ENCODE measurements at places on chromosomes 7 and 10.

GRCh38 chr7:23072048-23072447 lies 33.5 kb upstream of the KLHL7 start:
- no peak for DNase-seq
- H3K4me1 ChIP-seq: no peaks in the 10 kb centered on the region
- H3K27me3 ChIP-seq: peaks cover 9% of the 10 kb centered on the region
- no peaks in the 10 kb centered on the region for H3K36me3 ChIP-seq

DNA sequence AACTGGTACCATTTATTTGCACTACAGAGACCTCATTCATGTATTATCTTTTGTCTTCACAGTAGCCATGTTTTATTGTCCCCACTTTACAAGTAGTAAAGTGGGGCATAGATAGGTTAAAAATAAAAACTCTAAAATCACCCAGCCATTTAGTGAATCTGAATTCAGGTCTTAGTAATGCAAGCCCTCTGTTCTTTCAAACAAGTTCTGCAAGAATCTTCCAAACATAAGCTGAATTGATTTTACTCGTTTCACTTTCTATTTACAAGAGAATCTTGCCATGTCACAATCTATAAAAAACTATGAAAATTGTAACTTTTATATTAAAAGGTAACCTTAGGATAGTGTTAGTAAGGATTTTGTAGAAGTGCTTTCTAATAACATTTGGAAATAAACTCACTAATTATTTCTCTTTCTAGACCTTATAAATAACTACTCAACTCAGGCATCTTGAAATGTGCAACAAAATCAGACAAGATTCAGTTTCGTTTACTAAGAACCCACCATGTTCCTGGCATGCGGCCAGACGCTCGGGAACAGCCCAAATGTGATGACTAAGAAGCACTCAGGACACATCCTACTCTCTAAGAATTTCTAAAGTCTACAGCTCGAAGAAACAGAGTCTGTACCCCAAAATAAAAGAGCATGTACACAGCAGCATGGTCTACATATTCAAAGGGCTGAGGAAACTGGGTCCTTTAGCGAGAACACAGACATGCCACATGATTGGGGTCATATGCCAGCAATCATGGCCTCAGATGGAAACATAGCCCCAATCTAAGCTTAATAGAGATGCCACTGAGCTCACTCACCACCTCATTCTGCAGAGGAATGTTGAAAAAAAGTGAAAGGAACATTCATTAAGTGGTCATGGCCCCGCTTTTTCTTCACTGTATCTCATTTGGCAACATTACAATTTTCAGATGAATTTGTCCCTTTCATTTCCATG lies 167.6 kb downstream of the AMPH start:
- peak; percentile 87 for DNase-seq
- H3K36me3 ChIP-seq: no peaks in the 10 kb centered on the region
- H3K27me3 ChIP-seq: no peaks in the 10 kb centered on the region
- peak overlapping the region; percentile 45 for H3K27ac ChIP-seq

DNA sequence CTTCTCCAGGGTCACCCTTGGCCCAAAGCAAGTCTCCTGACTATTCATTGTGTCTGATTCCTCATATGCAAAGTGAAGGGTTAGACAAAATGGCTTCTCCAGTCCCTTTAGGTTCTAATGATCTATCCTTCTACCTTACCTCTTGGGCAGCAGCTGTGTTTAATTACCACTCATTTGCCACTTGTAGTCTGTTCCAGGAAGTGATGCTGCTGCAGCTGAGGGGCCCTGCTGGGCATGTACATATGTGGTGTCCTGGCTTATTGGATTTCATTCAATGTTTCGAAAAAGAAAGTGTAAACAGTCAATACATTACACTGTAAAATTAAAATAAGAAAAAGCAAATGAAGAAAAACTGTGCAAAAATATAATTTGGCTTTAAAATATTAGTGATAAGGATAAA lies 36.6 kb downstream of the SCIN start:
- H3K36me3 ChIP-seq: no peaks in the 10 kb centered on the region
- H3K27me3 ChIP-seq: peaks cover 9% of the 10 kb centered on the region
- H3K4me3 ChIP-seq: no peak overlapping the region
- DNase-seq: no peak

DNA sequence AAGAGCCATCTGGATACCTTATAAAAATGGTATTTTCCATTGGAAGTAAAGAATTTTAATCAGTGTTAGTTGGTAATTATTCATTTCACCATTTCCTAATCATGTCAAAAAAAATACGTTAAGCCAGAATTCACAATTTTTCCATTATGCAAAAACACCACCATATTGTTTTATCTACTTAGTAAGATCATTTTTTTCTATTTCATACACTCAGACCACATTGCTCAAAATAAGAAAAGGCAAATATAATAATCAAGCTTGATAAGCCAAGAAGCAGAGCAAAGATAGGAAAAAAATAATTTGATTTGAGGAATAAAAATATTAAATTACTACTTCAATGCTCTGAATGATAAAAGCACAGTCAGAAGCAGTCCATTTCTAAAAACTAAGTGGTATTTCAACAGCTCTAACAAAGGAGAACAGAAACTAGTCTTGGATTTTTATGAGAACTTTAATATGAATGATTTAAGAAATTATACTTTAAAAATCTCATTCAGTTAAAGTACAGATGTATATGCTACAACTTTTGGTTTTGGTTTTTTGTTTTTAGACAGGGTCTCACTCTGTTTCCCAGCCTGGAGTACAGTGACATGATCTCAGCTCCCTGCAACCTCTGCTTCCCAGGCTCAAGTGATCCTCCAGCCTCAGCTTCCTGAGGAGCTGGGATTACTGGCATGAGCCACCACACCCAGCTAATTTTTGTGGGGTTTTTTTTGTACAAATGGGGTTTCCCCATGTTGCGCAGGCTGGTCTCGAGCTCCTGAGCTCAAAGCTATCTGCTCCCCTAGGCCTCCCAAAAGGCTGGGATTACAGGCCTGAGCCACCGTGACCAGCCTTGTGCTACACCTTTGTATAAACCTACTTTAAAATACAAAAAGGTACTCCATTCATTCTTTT lies 46.6 kb downstream of the LRRN3 start:
- no peaks in the 10 kb centered on the region for H3K36me3 ChIP-seq
- H3K4me3 ChIP-seq: peak overlapping the region; percentile 71
- DNase-seq: peak; percentile 59
- peaks cover 47% of the 10 kb centered on the region for H3K4me1 ChIP-seq

GRCh38 chr10:119316729-119317097 lies 109.3 kb downstream of the GRK5 start:
- H3K27ac ChIP-seq: peak overlapping the region; percentile 98
- no peak overlapping the region for H3K4me3 ChIP-seq
- H3K4me1 ChIP-seq: peaks cover 72% of the 10 kb centered on the region
- no peak for DNase-seq
- H3K27me3 ChIP-seq: no peaks in the 10 kb centered on the region

DNA sequence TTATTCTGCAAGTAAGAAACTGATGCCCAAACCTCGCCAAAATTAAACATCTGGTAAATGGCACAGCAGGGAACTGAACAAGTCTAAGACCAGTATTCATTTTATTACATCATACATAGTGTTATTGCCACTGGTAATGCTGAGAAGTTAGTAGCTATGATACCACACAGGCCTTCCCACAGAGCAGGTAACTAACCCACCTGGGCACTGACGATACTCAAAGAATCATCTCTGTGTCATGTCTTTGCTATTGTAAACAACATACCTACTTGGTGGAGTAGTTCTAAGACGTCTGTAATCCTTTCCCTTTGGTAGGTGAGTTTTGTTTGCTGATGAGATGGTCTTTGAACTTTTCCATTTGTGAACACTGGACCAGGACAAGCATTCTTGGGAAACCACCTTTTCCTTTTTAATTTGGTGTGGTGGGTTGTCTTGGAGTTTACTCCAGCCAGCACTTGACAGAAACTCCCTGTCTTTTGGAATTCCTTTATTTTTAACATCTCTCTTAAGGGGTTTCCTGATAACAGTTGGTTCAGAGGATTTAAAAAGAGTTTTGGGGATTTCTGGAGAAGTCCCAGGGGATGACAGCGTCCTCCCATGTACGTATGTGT lies 40.9 kb downstream of the PDSS1 start:
- peaks cover 100% of the 10 kb centered on the region for H3K36me3 ChIP-seq
- peak overlapping the region; percentile 94 for H3K27ac ChIP-seq
- H3K4me3 ChIP-seq: no peak overlapping the region
- peaks cover 54% of the 10 kb centered on the region for H3K4me1 ChIP-seq
- DNase-seq: no peak

GRCh38 chr10:131427281-131427680 lies 115.8 kb upstream of the TCERG1L start:
- DNase-seq: no peak
- no peaks in the 10 kb centered on the region for H3K4me1 ChIP-seq
- H3K27ac ChIP-seq: no peak overlapping the region
- H3K27me3 ChIP-seq: peaks cover 2% of the 10 kb centered on the region

- H3K36me3 ChIP-seq: no peaks in the 10 kb centered on the region
- H3K4me3 ChIP-seq: no peak overlapping the region
- no peak for DNase-seq
- H3K27me3 ChIP-seq: peaks cover 12% of the 10 kb centered on the region
- H3K27ac ChIP-seq: no peak overlapping the region
Measured at GRCh38 chr10:3455385-3456334, 283.1 kb upstream of the PITRM1 start.

GRCh38 chr7:149772956-149773434 lies 393 bp downstream of the ZNF467 start:
- H3K36me3 ChIP-seq: no peaks in the 10 kb centered on the region
- H3K27ac ChIP-seq: no peak overlapping the region
- peaks cover 5% of the 10 kb centered on the region for H3K4me1 ChIP-seq
- peaks cover 11% of the 10 kb centered on the region for H3K27me3 ChIP-seq

DNA sequence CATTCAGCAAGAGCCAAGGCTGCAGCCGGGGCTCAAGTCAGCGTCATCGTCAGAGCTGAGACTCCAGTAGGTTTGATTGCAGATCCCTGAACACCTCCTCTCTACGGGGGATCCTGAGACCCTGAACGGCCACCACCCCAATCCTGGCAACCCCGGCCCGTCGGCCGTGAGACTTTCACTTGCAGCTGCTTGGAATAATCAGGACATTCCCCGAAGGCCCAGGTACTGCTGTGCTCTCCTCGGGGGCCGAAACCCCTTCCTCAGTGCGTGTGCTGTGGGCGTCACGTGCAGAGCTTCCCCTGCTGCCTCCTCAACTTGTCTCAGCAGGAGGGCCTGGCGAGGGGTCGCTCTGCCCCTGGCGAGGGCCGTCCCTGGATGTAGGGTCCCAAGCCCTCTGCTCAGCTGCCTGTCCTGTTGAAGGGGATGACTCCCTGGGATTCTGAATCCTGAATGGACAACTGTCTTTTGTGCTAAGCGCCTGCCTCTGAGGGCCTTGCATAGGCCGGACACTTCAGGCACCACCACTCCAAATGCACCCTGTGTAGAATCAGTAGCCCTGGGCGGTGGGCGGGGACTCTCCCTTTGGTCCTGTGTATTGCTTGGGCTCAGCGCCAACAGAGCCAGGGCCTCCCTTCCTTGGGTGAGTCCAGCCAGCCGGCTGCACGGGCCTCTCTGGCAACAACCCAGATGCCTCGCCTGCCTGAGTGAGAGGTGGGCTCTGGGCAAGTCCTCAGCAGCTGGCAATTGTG lies 63.8 kb upstream of the EBF3 start:
- DNase-seq: no peak
- peaks cover 6% of the 10 kb centered on the region for H3K27me3 ChIP-seq
- H3K4me1 ChIP-seq: no peaks in the 10 kb centered on the region
- no peak overlapping the region for H3K27ac ChIP-seq
- H3K36me3 ChIP-seq: no peaks in the 10 kb centered on the region

- DNase-seq: no peak
- no peak overlapping the region for H3K4me3 ChIP-seq
- H3K36me3 ChIP-seq: no peaks in the 10 kb centered on the region
- no peaks in the 10 kb centered on the region for H3K4me1 ChIP-seq
Measured at GRCh38 chr10:70536196-70536861, 57.8 kb downstream of the PALD1 start.

DNA sequence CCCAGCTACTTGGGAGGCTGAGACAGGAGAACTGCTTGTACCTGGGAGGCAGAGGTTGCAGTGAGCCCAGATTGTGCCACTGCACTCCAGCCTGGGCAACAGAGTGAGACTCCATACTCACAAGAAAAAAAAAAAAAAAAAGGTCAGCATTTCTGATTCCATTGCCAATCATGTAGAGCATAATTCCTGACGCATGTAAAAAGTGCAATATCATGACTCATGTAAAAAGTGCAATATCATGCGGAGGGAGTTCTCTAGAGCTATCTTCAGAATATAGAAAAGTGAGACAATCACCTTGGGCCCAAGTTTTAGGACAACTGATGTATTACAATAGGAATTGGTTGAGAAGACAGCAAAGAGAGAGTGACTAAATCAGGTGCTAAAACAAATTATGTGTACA lies 85.8 kb downstream of the SEMA3A start:
- no peaks in the 10 kb centered on the region for H3K36me3 ChIP-seq
- H3K4me1 ChIP-seq: no peaks in the 10 kb centered on the region
- no peaks in the 10 kb centered on the region for H3K27me3 ChIP-seq
- DNase-seq: no peak
- no peak overlapping the region for H3K4me3 ChIP-seq

DNA sequence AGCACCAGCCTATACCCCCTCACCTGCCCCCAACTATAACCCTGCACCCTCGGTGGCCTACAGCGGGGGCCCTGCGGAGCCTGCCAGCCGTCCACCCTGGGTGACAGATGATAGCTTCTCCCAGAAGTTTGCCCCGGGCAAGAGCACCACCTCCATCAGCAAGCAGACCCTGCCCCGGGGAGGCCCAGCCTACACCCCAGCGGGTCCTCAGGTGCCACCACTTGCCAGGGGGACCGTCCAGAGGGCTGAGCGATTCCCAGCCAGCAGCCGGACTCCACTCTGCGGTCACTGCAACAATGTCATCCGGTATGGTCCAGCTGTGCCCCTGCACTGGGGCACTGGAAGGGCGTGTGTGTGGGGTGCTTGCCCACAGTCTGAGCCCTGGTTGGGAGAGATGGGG lies 40.0 kb upstream of the BMPR1A start:
- H3K4me1 ChIP-seq: peaks cover 5% of the 10 kb centered on the region
- DNase-seq: no peak
- no peaks in the 10 kb centered on the region for H3K36me3 ChIP-seq
- no peak overlapping the region for H3K27ac ChIP-seq
- peaks cover 2% of the 10 kb centered on the region for H3K27me3 ChIP-seq

DNA sequence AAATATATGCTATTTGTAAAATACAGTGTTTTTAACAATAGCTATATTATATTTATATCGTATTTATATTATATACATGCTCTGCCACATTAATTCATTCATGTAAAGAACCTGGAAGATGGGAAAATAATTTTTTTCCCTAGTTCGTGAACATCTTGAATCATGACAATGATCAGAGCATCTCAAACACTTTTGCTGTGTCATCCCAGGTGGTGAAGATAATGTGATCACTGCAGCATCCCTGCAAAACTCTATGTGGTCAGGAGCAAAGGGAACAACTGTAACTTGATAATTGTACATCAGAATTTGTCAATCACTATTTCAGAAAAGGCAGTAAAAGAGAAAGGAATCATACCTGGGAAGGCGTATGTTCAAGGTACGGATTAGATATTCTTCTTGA lies 39.3 kb downstream of the RAPGEF5 start:
- no peak overlapping the region for H3K4me3 ChIP-seq
- H3K27me3 ChIP-seq: peaks cover 4% of the 10 kb centered on the region
- H3K4me1 ChIP-seq: no peaks in the 10 kb centered on the region
- no peak for DNase-seq

- no peak for DNase-seq
- no peaks in the 10 kb centered on the region for H3K27me3 ChIP-seq
- no peaks in the 10 kb centered on the region for H3K4me1 ChIP-seq
- no peak overlapping the region for H3K4me3 ChIP-seq
- H3K36me3 ChIP-seq: no peaks in the 10 kb centered on the region
Measured at GRCh38 chr7:47102331-47102841, 479.5 kb downstream of the TNS3 start.

All from activated T-cell treated with anti-CD3 and anti-CD28 coated beads, Interleukin-2, amount 50 U/mL, for 24 hours (primary cell).